NCI-H146 (cell line): ENCODE measurements at places on chromosomes 1 and 21.

- DNase-seq, result no peak
These were observed 84.7 kb downstream of the PKN2 start for GRCh38 chr1:88768816-88769215.

DNA sequence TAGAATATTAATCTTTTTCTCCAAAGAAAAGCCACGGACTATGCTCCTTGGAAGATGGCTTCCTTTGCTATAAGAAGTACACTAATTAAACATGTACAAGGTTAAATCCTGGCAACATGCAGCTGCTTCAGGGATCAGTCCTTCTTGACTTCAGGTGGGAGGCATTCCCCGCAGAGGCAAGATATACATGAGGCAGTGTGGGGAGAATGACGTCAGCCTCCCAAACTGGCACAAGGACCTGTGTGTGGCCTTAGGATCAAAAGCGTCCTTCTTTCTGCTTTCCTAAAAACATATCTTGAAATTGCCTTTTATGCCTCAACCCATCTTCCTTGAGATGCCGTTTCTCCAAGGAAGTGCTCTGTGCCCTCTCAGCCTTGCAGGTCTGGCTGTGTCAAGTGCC, 90.3 kb downstream of the WLS start:
- DNase-seq, result no peak

DNA sequence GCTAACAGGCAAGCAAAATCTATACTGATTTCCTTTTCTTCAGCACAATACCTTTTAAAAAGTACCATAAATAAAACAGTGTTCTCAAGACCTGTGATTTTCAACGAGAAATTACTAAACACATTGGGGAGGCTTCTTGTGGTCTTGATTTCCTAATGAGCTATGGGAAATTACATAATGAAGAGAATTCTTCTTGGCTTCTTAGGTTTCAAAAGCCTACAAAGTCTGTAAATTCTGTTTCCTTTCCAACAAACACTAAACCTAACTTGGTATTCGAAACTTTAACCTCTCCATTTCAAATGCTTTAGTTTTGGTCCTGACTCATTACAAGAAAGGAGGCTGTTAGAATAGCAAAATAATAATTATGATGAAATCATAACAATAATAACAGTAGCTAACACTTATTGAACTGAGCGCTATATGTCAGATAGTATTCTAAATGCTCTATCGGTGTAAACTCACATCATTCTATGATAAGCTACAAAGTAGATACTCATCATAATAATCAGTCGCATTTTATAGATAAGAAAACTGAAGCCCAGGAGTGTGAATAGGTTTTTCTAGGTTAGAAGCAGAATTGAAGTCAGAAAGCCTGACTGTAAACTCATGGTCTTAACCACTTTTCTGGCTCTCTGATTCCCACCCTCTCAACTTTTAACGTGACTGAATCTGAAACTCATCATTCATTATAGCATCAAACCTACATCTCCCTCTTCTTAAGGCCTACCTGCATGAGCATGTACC, 486.7 kb downstream of the SMYD3 start:
- DNase-seq, result no peak

DNA sequence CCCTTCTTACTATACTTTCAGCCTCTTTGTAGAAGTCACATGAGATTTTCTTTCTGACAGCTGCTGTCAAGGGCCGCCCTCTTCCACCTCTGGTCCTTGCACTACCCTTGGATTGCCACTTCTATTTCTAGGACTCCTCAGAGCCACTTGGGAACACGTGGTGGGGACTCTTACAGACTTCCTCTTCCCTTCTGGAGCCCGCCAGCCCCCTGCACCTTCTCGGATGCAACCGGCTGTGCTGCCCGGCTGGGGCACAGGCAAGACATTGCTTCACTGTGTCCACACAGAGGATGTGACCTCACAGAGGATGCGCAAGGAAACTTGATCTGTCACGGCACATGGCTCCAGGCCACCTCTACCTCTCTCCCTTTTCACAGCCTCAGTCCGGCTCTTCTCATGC, 2.4 kb upstream of the IKBKE start:
- peak; percentile 38 for DNase-seq

GRCh38 chr21:34274001-34274400, 89.8 kb upstream of the KCNE2 start:
- no peak for DNase-seq

GRCh38 chr1:200453553-200453905, 43.7 kb upstream of the ZNF281 start:
- DNase-seq, result no peak

DNA sequence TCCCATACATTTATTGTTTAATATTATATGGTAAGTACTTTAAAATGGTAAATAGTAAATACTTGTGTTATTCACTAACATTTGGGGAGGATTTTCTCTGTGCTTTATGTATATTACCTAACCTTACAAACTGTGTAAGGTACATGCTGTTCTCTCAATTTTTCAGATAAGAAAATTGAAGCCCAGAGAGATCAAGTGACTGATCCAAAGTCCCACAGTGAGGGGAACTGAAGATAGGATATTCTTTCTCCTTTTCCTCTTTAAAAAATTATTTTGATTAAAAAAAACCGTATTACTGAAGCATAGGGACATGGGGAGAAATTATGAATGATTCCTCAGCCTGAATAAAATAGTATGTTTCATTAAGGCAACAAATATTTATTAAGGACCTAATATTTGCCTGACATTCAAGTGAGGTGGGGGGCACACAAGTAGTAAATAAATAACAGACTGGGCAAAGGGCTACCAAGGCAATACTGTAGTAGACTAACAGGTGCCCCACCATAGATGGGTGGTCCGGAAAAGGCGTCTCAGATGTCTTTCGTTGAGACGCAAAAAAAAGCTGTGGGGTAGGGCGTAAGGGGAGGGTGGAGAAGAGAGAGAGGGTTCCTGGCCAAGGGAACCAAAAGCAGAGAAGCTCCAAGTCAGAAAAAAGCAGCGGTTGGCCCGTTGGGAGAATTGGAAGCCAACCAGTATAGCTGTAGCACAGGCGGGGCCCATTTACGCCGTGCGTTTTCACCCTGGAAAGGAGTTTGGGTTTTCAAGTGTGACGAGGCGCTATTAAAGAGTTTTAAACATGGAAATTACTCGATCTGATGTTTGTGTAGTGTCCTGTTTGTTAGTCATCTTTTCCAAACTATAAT, 944 bp upstream of the AGO3 start:
- peak; percentile 38 for DNase-seq

DNA sequence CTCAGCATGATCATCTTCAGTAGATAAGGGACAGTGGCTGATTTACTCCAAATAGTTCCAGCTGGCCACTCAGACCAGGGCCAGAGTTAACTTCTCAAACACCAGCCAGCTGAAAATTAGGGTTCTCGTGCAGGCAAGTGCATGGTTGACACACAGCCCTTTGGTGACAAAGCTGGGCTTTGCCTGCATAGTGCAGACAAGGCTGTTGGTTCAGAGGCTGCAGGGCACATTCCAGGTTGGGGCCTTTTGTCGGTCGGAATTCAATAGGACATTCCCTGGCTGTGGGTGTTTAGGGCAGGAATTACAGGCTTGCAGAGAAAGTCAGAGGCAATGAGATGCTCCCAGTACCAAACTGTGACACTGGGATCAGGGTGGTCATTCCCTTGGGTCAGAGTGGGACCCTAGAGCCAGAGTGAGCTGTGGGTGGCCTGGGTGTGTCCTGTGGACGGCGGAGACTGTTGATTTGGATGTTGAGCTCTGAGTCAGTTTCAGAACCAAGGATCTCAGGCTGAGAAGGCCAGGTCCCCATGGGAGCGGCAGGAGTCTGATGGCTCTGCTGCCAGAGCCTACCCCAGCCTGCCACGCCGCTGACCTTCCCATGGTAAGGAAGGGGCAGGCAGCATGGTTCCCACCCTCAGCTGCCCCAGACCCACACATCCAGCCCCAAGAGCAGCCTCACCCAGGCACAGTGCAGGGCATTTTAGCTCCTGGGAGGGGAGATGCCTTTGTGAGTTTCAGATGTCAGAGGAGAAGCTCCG, 56.2 kb downstream of the STUM start:
- DNase-seq, result no peak

DNA sequence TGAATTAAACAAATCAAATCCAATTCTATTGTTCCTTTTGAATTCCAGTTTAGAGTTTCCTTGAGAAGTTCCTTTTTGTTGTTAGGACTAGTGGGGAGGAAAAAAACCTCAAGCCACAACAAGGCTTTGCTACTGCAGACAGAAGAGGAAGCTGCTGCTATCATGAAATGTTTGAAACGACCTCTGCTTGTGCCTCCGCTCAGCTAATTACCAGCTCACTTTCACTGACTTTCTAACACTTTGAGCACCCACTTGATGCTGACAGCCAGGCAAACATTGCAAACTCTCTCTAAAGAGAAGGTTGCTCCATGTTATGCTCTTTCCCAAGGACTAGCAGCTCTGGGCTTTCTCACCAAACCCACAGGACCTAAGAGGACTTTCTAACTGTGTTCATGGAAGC, 203.9 kb upstream of the PROX1 start:
- no peak for DNase-seq

DNA sequence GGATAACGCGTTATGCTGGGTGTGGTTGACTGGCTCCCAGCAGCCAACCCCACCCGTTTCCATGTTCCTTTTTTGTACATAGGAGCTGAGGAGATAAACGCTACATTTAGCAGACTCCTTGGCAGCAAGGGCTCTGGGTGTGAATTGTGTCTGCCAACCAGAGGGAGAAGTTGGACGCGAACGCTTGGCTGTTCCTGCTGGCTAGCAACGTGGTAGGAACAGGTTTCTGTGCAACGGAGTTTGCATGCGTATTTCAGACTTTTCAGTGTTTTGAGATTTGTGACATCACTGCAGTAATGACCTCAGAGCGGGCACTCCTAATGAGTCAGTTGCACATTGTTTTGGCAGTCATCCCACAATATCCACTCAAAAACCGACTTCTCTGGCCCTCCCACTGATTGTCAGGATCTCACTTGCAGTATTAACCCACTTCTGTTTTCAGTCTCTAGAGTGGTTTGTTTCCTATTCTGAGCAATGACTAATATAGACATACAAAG, 98.7 kb upstream of the RGS1 start:
- no peak for DNase-seq

GRCh38 chr1:244970236-244970743, 105.9 kb upstream of the HNRNPU start:
- peak; percentile 97 for DNase-seq

- DNase-seq, result no peak
These were observed 77.9 kb downstream of the CDC7 start for GRCh38 chr1:91578320-91579109.

GRCh38 chr1:156675210-156676113, 1.7 kb downstream of the NES start:
- no peak for DNase-seq

DNA sequence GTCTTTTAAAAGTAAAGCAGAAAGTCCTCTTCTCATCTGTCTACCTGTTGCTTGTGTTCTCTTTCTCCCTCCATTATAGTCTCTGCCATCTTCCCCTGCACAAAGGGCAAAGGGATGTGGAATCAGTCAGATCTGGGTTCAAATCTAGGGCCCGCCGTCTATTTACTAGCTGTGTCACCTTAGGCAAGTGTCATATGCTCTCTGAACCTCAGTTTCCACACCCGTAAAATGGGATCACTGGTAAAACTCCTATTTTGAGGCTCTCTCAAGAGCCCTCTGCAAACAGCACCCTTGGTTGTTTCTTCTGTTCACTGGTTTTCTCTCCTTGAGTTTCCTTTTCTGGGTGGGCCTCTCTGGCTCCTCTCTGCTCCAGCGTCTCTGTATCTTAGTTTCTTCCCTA, 2.6 kb upstream of the PTPRU start:
- DNase-seq, result no peak

DNA sequence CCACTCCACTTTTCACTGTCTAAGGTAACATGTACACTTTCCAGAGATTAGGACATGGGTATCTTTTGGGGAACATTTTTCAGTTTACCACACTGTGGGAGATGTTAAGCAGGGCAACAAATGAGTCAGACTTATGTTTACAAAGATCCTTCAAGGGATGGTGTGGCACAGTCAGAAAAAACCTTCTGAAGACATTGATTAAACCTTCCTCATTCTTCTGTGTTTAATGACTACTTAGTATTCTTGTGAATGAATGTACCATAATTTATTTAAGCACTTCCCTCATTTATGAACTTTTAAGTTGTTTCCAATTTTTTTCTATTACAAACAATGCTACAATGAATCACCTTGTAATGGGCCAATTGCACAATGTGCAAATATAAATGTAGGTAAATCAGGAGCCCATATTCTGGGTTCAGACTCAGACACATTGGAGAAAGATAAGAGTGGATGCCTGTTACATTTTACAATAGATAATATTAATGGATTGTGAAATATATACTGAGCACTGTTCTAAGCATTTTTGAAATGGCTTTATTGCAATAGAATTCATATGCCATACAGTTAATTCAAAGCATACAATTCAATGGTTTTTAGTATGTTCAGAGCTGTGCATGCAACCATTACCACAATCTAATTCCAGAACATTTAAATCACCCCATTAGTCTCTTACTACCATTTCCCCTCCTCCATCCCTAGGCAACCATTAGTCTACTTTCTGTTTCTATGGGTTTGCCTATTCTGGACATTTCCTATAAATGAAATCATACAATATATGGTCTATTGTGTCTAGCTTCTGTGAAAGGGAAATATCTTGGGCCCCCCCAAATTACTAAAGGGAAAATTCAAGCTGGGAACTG, 1.9 kb upstream of the SFT2D2 start:
- no peak for DNase-seq

- peak; percentile 41 for DNase-seq
These were observed 149.2 kb downstream of the BEND5 start for GRCh38 chr1:48627486-48627885.

GRCh38 chr1:155911156-155912055, at the start of gene RIT1:
TSS of gene RIT1 (minus strand) at chr1:155911349. CDS start at chr1:155910761, 588 bp downstream.
- DNase-seq, result peak; percentile 82

DNA sequence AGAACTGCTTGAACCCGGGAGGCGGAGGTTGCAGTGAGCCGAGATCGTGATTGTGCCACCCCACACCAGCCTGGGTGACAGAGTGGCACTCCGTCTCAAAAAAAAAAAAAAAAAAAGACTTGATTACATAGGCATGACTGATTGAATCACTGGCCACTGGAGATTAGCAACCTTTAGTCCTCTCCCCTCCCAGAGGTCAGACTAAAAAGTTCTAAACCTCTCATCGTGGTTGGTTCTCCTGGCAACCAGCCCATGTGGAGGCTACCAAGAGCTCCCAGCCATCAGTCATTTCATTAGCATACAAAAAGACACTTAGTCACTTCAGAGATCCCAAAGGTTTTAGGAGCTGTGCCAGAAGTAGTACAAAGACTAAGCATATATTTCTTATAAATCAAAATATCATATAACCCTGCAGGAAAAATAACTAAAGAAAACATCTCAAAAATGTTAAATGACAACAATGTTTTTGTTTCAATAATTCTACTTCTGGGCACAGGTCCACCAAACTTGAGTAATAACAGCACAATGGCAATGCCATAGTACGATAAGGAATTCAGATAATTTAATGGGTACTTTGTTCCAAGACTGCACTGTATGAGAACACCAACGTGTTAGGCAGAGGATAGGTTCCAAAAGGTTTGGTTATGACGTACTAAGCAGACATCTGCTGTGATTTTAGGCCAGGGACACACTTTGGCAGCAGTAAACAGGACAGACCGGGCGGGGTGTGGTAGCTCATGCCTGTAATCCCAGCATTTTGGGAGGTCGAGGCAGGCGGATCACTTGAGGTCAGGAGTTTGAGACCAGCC, 18.1 kb downstream of the USP48 start:
- DNase-seq, result no peak

GRCh38 chr1:6183520-6183989, 3.4 kb upstream of the CHD5 start:
- DNase-seq, result no peak
